ENCODE measurements at places on chromosomes 12 and 14.

DNA sequence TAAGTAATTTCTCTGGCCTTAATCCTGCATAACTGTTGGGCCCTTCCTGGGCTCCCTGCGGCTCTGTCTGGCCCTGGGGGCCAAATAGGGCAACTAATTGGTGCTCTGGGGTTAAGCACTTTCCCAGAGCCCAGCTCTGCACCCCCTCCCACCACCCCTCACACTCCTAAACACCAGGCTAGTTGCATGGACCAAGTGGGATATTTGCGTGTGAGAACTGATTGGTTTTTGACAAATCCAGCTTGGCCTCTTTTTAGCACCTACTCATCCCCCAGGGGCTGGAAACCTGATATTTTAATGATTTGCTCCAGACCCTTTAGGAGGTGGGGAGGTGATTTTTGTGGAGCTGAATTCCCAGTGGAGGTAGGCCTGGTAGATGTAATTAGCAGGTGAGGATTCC lies 91.9 kb downstream of the DICER1 start:
- no peak for DNase-seq

- DNase-seq = no peak
Observed at GRCh38 chr14:104211215-104211614, 72.8 kb downstream of the KIF26A start.

GRCh38 chr12:61713121-61713520 lies 547.1 kb upstream of the USP15 start:
- DNase-seq = no peak

- no peak for DNase-seq
Observed at GRCh38 chr12:85920324-85920947, 46.3 kb downstream of the NTS start.

DNA sequence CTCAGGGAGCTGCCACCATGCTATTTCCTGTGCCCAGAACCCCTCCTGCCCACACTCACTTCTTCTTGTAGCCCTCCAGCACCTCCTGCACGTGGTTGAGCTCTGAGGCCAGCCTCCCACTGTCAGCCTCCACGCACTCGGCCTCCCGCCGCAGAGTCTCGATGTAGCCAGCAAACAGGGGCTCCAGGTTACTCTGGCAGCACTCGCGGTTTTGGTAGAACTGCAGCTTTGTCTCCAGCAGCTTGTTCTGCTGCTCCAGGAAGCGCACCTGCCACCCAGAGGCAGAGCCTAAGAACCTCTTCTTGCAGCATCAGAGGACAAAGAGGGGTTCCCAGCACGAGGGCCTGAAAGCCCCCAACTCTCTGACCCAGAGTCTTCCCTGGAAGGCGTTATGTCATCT lies 2.1 kb downstream of the KRT83 start:
- no peak for DNase-seq

- no peak for DNase-seq
Observed at GRCh38 chr14:28707814-28708213, 58.8 kb upstream of the FOXG1 start.

- no peak for DNase-seq
Observed at GRCh38 chr14:70789361-70789760, 20.0 kb downstream of the MAP3K9 start.
